Type B pancreatic cell (in vitro differentiated cells): ENCODE measurements at places on chromosomes 1 and 21. TPM values are rescaled to one million over a fixed set of nuclear protein-coding genes. Genes with fewer than 3 reads are reported as not detected.

GRCh38 chr1:17198476-17199258 is 6.3 kb upstream of the PADI1 start:
- DNase-seq, result peak; percentile 39

GRCh38 chr1:31812158-31812829 is 3.5 kb downstream of the SPOCD1 start:
- DNase-seq, result no peak

- no peak for DNase-seq
Observed at GRCh38 chr1:15476927-15477326, 1.0 kb downstream of the CELA2B start.

GRCh38 chr1:236027104-236027503 is 37.8 kb downstream of the NID1 start:
- no peak for DNase-seq

- no peak for DNase-seq
Observed at GRCh38 chr1:92840600-92840999, 8.8 kb downstream of the RPL5 start.

GRCh38 chr1:157000686-157001085 is 44.9 kb downstream of the ARHGEF11 start:
- DNase-seq, result no peak

DNA sequence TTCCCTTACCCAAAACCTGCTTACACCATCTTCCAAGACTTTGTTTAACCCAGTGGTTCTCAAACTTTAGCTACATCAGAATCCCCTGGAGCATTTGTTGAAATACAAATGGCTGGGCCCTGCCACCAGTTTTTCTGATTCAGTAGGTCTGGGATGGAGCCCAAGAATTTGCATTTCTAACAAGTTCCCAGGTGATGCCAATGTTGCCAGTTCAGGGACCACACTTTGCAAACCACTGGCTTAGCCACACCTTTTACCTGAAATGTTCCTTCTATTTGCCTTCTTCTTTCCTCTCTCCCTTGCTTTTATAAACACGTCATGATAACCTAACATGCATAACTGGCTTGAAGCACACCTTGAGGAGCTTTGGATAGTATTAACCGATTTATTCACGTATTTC is 16.1 kb upstream of the FCAMR start:
- DNase-seq, result no peak

GRCh38 chr1:230291731-230292620 is 134.2 kb downstream of the PGBD5 start:
- DNase-seq, result no peak

GRCh38 chr1:174999936-175000696 is at the start of gene CACYBP:
CACYBP (plus strand) TSS chr1:174999947; CDS start chr1:175000181, 234 bp downstream.
- peak; percentile 73 for DNase-seq

DNA sequence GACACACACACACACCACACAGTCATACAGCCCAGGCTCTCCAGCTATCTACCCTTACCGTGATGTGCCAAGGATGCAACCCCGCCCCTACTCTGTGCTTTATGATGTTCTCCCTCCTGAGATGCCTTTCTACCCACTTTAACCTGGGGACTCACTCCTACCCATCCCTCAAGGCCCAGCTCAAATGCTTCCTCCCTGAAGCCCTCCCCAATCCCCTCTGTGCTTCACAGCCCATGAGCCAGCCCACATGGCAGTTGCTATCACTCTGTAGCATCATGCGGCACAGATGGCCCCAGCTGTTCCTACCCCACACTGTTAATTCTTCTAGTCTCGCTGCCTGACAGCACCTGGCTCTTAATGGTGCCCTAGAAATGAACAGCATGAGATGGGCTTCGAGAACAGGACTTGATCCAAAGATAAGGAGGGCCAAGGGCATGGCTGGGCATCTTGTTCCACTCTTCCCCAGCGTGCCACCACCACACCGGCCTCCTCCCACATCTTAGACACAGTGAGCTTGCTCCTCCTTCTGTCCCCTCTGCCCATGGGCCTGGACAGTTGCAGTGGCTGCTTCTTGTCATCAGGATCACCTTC is 109.8 kb downstream of the GLIS1 start:
- peak; percentile 45 for DNase-seq

GRCh38 chr1:113388621-113389358 is 1.5 kb upstream of the MAGI3 start:
- no peak for DNase-seq

DNA sequence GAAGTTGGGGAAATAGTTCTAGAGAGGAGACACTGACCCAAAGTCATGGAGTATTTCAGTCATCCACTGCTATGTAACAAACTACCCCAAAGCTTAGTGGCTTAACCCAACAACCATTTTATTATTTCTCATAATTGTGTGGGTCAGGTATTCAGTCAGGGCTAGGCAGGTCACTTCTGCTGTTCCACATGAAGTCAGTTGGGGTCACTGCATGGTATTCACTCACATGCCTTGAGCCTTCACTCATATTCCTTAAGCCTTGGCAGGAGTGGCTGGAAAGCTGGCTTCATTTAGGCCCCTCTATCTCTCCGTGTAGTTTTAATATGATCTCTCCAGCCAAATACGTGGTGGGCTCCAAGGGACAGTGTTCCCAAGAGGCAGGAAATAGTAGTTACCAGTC is 17.5 kb upstream of the RNF11 start:
- no peak for DNase-seq

DNA sequence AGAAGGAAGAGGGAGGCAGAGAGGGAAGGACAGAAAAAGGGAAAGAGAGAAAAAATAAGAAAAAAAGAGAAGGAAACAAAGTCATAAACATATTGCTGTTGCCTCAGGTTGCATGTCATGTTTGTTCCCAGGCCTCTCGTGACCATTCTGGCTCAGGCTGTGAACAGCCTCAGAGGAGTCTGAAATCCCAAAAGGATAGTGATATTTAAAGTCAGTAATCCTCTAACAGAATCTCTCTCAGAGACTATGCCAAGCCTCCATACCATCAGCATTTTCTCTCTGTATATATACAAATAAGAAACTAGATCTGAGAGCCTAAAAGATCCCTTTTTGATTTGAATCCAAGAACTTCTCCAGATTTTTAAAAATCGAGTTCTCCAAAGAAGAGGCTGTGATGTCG is 35.2 kb downstream of the GORAB start:
- no peak for DNase-seq

- DNase-seq, result no peak
Observed at GRCh38 chr1:3851292-3851691, 5.7 kb downstream of the CEP104 start.

- no peak for DNase-seq
Observed at GRCh38 chr21:42387164-42387563, 8.7 kb downstream of the TMPRSS3 start.

DNA sequence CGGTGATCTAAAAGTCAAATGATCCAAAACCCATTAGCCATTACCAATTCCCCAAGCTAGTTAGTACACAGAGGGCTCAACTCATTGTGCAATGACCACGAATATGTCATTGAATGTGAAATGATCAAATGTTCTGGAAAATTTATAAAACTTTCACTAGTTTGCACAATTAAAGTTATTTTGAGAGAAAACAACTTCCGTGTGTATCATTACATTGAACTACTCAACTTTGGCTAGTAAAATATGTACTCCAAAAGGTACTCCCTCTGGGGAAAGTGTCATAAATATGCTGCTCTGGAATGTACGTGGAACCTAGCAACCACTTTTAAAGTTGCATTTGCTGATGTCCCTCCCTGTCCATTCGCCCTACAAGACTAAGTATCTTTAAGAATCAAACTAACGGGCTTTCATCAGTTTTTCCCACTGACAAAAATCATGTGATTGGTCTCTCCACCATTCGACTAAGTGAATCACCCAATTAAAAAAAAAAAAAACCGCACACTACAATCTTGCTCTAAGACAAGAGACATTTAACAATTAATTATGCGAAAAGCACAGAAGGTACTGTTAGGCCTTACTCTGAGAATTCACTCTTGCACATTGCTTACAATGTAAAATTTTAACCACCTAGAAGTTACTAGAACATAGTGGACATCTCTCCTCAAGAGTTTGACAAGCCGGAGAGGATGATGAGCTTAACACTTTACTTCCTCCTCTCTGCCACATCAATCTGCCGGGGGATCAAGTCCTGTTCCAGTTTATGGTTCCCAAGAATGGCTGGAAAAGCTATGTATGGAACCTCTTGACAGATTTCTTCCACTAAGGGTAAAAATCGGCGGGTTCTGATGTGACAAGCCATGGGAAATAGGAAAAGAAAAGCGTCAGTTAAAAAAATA is 1.2 kb downstream of the ACBD3 start:
- no peak for DNase-seq

DNA sequence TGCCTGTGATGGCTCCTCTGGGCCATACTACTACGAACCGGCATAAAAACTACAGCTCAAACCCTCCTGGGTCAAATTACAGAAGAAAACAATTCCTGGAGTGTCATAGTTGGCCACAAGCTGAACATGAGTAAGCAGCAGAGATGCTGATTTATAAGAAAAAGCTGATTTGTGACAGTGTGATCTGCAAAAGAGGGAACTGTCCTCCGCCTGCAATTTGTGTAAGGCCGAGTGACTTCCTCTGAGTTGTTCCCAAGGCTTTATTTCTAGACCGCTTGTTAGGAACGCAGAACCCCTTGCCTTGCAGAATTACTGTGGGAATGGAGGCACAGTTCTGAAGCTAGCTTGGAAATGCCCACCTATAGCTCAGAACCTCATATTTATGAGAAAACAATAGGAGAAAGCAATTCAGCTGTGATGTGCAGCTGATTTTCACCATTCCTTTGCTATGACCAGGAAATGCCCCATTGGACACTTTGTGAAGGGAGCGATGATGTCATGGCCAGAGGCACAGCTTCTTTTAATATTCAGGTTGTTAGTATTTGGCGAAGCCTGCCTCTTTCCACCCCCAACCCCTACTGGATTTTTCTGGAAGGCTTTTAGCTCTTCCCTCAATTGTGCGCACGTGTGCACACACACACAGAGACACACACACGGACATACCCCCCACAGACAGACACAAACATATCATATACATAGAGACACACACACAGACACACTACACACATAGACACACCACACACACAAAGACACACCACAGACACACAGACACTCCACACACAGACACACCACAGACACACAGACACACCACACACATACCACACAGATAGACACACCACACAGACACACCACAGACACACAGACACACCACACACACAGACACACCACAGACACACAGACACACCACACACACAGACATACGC is 47.6 kb downstream of the IER5 start:
- no peak for DNase-seq

- DNase-seq, result no peak
Observed at GRCh38 chr1:18409609-18410237, 71.0 kb upstream of the KLHDC7A start.

GRCh38 chr1:60184521-60184920 is 111.0 kb upstream of the C1orf87 start:
- DNase-seq, result no peak

GRCh38 chr1:104266612-104267011 is 516.9 kb downstream of the AMY1C start:
- no peak for DNase-seq

DNA sequence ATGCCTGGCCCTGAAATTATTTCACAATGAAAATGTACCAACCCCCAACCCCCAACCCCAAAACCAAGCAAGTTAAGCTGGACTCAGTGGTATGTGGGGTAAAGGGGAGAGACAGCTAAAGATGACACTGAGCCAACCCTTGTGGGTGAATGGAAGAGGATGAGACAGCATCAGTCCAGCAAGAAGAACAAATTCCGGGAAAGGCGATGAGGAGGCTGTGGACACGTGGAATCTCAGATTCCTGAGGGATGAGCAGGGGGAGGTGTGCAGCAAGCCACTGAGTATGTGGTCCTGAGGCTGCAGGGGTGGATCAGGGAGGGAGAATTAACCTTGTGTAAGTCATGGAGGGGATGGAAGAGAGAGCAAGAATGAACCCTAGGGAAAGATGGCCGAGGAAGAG is 14.4 kb upstream of the ZNF362 start:
- DNase-seq, result no peak

GRCh38 chr1:55792870-55793269 is 577.7 kb upstream of the USP24 start:
- no peak for DNase-seq

GRCh38 chr1:30123896-30124295 is 599.5 kb downstream of the MATN1 start:
- no peak for DNase-seq

GRCh38 chr1:62891956-62892562 is 108.1 kb downstream of the ATG4C start:
- no peak for DNase-seq

DNA sequence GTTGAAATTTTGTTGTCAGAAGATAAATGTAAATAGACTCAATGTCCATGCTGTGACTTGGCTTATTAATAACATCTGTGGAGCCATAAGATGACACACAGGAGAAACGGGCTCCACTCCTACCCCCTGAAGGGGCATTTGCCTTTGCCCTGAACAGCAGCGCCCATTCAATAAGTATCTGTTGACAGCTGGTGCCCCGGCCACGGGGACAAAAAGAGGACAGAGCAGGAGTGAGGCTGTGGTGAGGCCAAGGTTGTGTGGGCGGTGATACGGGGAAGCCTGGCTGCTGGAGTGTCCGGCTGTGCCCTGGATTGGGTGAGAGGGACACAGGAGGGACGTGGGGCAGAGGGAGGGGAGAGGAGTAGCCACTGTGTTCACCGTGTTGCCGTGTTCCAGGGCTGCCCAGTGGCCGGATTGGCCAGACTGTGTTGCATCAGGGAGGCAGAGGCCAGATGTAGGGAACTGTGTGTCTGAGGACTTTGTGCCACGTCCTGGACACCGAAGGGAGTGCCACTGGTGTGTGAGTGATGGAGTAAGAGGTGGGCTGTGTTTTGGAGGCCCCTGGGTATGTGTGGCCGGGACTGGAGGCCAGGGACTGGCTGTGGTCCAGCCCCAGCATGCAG is 15.1 kb downstream of the PRMT2 start:
- DNase-seq, result no peak

DNA sequence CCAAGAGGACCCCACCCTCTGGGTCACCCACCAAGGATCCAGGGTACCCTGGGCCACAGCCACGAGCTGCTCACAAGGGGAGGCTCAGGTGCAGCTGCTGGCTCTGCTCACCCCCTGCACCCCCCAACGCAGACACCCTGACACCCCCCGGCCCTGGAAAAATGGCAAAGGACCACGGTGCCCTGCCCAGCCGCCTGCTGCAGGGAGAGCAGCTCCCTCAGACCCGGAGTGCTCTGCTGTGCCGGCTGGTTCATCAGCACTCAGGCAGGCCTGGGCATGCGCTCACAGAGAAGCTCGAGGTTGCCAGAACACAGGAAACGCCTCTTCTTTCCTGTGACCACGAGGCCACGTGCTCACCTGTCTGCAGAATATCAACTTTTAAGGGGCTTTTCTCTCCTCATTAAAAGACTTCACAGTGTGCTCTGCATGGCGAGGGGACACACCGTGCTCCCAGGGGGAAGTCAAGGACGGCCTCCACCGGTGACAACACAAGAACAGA is 4.3 kb upstream of the C1QTNF12 start:
- DNase-seq, result no peak

The AMIGO1 gene
- total RNA-seq, result 5.4 and 6.1 TPM in 2 replicates

The LEMD1 gene
- 5.5 and 8.1 TPM in 2 replicates for total RNA-seq

The SPRR3 gene
- total RNA-seq, result 155 and 164 TPM in 2 replicates

The FCER1A gene
- total RNA-seq, result not detected in 2 replicates

The PCSK9 gene
- total RNA-seq, result 9.5 and 15.3 TPM in 2 replicates

The LCE1F gene
- total RNA-seq, result not detected in 2 replicates

The OR2L3 gene
- total RNA-seq, result not detected in 2 replicates

The OR6K3 gene
- total RNA-seq, result not detected in 2 replicates

The CFAP107 gene
- 1.4 and 2.7 TPM in 2 replicates for total RNA-seq

The SELL gene
- total RNA-seq, result 0.17 TPM in 1 of 2 replicates, not detected in the other

The SERPINC1 gene
- total RNA-seq, result 0.50 TPM in 1 of 2 replicates, not detected in the other
